RPMI8226 (cell line): ENCODE measurements at places on chromosomes 4 and X.

GRCh38 chrX:40011322-40012038 lies 86.3 kb downstream of the BCOR start:
- no peak for DNase-seq

GRCh38 chr4:18540349-18540748 lies 518.8 kb upstream of the LCORL start:
- DNase-seq: no peak

DNA sequence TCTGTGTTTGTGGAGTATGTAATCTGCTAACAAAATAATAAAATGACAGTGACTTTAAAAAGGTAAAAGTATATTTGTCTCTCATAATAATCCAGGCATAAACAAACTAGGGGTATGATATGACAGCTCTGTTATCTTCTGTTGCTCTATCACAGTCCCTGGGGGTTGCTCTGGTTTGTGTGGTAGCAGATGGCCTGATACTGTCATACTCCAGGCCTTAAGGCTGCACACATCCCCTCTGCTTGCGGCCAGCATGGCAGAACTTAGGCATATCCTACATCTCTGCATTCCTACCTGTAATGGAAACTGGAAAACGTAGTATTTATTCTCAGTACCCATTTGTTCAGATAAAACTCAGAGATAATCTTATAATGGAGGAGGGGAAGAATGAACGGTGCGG lies 117.9 kb upstream of the HAND2 start:
- no peak for DNase-seq

GRCh38 chrX:135543924-135544323 lies 23.5 kb downstream of the INTS6L start:
- peak; percentile 19 for DNase-seq

DNA sequence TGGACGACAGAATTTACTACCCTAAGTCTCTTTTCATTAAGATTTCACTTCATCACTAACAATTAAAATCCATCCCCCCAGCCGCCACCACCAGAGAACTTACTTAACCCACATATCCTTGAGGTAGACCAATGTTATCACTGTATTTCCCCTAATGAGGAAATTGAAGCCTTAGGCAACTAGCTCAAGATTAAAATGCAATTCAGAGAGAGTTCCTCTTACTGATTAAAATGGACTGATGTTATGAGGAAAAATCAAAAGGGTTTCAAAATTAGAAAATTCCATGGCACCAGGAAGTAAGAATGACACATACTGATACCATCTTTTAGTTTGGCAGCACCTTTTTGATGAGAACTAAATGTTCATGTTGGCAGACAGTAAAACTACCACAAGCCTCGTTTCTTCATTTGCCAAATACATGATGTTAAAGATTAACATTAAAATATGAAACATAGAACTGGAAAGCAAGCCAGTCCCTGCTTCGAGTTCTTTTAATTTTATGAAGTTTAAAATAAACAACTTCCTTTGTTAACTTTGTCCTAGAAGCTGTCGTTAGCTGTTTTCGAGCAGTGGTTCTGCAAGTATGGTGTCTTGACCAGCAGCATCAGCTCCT lies 69.3 kb upstream of the CCDC160 start:
- DNase-seq: no peak

DNA sequence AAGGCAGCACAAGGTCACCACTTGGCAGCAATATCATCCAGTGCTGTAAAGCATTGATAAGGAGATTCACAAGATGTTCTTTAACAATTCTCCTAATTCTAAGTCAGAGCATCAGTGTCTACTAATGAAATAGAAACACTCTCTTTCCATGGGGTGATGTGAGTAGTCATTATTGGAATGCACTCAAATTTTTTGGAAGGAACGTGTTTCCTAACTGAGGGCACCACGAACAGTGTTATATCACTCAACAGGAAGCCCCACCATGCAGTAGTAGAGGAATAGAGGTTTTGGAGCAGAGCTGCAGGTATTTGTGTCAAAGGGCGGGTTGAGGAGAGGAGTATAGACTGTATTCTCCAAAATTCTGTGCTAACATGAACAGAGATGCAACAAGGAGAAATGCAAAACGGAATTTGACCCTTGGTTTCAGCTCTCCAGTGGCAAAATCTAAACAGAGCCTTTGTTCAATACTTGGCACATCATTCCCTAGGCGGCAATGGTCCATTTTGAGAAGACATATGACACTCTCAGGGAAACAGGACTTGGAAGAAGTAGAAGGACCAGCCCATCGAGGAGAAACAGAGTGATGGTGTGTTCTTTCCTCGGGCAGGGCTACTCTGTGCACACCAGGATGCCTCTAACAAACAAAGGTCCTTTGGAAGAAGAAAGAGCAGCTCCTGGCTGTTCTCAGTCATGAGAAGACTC lies 98.9 kb downstream of the CPEB2 start:
- no peak for DNase-seq

- DNase-seq: peak; percentile 24
Observed at GRCh38 chrX:2521927-2522386, 21.2 kb upstream of the DHRSX start.

GRCh38 chrX:118062048-118062789 lies 54.4 kb downstream of the KLHL13 start:
- no peak for DNase-seq
